Renal cortical epithelial cell (primary cell): ENCODE measurements at places on chromosomes 12 and 14.
A peak's percentile ranks its signal among the peaks of the same experiment; 100 is the strongest.

DNA sequence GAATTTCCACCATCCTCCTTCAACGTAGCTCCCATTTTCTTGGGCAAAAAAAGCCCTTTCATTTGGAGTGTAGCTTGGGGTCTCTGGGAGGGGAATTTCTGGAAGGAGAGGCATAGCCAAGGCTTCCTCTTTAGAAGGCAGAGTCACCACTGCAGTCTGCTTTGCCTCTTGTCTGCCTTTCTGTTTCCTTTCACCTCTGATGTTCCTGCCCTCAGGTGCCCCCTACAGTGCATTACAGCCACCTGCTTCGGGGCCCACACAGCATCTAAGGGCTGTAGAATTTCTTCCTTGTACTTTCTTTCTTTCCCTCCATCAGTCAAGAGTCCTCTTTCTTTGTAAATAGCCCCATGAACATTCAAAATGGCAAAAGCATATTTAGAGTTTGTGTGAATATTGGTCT is 1313.9 kb downstream of the TMEM121 start:
- no peak for DNase-seq

GRCh38 chr14:78319887-78320635 is 149.9 kb downstream of the NRXN3 start:
- no peak for DNase-seq

DNA sequence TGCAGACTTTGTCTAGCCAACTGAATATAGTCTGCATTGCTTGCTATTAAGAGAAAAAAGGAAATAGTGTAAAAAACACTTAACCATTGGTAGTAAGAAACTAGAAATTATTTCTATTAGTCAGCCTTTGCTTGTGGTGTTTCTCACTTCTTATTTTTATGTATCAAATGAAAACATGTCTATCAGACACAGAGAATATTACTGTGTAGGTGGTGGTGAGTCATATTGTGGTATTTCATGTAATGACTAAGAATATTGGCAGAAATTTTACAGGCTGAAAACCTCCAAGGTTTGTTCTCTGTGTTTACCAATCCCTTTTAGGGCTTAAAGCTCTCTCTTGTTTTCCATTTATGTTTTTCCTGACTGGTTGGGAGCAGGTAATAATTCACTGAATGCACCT is 87.2 kb downstream of the DAAM1 start:
- peak; percentile 98 for DNase-seq

DNA sequence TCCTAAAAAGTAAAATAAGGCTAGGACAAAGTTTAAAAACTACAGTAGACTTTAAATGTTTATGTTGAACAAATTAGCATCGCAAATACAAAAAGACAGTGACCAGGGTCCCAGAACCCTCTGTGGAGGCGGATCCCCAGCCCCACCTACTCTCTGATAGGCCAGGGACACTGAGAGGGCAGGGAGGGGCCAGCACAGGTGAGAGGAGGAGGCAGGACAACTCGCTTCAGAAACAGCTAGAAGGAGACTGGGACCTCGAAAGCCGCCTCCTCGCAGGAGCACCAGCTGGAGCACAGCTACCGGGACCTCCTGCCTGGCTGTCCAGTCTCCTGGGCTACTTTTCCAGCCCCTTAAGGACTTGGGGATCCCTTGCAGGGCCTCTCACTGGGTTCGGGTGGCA is 992 bp downstream of the DNAH10 start:
- DNase-seq = no peak

- DNase-seq = no peak
These were observed 4.9 kb downstream of the ST8SIA1 start for GRCh38 chr12:22329621-22330020.

GRCh38 chr14:104655128-104655848 is 34.1 kb upstream of the INF2 start:
- no peak for DNase-seq

- peak; percentile 36 for DNase-seq
These were observed 110.6 kb downstream of the BMP4 start for GRCh38 chr14:53845813-53846693.

GRCh38 chr12:88398031-88398430 is 182.2 kb downstream of the KITLG start:
- DNase-seq = no peak
